Activated naive CD8-positive, alpha-beta T cell treated with anti-CD3 and anti-CD28 coated beads, Interleukin-2, amount 50 U/mL, for 16 hours (primary cell): ENCODE measurements at places on chromosomes 13 and 19.

- no peak for DNase-seq
Measured at GRCh38 chr13:109196948-109197347, 567.5 kb downstream of the MYO16 start.

DNA sequence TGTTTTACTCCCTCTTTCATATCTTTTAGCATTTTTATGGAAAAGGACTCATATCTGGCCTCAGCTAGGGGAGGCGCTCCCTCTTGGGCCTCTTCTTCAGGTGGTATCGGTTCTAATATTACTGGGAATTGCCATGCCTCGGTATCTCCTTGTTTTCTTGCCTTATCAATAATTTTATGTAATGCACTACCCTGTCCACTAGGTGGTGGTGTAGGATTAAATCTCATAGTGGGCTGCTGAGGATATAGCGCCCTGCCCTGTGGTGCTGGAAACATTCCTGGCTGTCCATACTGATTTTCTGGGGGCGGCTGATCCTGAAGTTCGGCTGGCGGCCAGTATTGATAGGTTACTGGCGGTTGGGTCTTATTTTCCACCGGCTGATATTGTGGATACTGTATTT is 35.8 kb downstream of the ZNF420 start:
- no peak for DNase-seq

DNA sequence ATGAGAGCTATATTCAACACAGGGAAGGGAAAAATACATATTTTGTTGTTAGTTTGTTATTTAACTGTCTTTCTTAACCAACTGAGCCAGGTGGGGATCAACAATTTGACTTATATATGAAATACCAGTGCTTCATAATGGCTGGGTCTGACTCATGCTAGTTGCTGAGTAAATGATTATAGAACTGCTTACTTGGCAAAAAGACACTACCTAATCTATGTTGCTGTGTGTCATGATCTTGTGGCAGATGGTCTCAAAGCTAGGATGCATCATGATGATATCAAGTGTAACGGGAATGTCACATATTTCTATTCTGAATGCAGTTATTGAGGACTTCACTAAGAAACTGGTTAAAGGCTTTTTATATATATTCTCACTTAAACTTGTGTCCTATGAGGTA is 727.4 kb upstream of the SLITRK1 start:
- no peak for DNase-seq

DNA sequence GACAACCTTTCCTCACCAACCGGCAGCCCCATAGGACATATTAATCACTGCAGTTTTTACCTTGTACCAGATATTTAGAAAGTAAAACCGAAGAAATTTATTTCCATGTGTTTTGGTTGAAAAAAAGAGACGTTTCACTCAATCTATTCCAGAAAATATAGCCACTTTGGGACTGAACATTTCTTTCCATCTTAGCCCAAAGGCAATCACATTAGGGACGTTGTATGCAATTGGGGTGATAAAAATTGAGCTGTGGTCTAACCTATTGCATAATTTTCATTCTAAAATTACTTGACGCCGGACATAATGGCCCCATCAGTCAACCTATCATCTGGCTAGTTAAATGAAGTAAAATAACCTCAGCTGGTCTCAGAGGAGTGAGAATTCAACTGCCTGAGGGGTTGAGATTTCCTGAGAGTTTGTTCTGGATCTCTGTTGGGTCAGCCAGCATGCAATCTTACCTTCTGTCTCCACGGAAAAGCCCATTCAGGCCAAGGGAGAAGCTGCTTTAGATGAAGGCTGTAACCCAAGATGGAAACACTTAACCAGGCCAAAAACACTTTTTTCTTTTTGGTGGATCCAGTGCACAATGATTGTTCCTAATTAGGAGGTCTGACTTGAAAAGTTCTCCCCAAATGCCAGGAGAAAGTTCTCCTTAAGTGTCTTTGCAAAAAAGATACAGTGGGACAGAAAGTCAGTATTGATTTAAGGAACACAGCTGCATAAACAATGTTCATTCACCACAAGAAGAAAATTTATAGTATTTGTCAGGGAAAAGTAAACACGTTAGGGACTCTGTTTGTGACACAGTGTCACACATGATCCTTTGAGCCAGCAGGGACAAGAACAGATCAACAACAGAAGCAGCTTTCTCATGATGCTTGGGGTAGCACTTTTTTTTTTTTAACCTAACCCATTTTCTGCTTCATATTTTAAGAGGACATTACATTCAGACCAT is 34.1 kb downstream of the DLEU7 start:
- DNase-seq, result no peak

DNA sequence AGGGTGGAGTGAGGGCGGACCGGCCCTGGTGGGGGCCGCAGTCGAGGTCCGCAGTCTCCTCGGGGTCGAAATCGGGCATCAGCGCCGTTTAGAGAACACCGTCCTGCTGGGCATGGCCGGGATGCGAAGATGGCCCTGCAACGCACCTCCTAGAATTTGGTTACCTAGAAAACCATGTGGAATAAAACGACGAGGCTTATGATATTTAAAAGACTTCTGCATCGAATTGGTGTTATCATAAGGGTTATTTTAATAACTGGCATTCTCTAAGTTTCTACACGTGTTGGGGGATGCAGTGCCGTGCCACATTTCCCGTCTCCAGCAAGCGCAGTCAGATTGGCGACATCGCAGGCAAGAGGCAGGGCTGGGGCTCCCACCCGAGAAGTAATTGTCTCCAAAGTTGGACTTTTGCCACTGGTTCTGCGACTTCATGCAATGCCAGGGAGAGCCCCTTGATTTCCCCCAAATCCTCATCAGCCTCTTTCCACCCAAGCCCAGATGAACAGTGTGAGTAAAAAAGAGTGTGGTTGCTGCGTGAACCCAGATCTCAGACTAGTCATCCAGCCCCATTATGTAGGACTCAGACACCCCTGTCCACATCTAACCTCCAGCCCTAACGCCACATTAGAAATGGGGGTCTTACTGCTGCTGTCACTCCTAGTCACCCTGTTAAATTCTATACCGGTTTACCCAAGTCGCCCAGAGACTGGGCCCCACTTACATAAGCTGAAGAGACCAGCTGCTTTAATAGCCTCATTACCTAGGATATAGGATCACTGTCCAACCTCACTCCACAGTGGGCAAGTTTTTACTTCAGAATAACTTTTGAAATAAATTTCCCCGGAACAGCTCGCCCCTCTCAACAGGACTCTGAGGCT is 571 bp upstream of the DHRS12 start:
- no peak for DNase-seq

DNA sequence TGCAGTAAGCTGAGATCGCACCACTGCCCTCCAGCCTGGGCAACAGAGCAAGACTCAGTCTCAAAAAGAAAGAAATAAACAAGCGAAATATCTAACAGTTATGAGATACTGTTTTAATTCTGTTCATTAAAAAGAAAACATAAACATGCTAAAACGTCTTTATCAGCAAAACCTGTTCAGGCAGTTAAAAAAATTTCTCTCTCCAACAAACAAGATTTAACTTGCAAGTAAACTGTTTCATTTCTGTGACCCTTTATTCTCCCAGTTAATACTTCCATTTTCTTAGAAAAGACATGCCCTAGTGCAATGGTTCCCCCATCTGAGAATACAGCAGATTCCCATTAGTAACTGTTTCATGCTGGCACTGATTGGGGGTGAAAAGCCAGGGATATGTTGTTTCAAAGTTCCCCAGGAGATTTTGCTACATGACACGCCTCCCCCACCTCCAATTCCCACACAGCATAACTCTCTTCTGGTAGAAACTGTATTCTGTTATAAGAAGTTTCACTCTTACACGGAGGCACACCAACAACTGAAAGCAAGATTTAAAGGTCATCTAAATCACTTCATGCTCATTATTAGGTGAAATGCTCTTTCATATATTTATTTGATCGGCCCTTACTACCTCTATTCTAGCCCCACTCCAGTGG is 24.4 kb downstream of the ELF1 start:
- DNase-seq, result no peak

DNA sequence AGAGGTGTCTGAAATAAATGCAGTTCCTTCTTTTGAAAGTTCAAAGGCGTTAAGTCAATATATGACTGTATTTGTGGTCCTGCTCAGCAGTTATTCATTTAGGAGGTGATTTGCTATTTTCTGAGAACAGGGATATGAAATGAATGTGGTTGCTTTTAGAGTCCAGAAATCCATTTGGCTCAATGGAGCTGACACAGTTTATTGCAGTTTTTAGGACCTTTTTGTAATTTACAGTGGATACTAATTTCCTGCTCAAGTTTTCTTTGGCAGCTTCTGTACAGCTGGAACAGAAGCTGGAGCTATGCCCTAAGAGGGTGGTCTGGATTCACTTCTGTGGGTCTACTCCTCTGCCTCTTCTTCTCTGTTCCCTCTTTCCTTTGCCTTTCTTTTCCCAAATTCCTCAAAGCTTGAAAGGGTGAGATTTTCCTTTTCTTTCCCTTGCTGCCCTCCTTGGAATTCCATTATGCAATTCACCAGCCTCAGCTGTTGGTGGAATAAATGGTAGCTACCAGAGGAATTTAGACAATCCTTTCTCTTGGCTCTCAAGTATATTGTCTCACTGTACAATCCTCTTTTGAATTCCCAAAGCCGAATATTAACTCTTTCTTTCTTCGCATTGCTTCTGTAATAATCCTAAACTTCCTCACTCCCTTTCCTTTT is 39.9 kb downstream of the ITGBL1 start:
- no peak for DNase-seq

DNA sequence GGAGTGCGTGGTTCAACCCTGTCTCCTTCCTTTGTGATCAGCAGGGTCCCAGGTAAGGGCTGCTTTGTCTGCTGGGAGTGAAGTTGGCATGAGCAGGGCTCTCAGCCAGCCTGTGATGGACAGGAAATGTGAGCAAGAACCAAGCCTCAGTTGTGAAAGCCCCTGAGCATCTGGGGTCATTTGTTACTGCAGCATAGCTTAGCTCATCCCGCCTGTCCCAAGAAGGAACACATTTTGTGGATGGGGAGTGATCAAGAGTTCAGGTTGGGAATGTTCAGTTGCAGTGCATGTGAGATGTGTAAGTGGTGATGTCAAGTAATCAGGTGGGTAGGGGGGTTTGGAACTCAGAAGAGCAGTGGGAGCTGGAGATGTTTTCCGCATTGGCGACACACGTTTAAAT is 152.4 kb downstream of the DPF1 start:
- no peak for DNase-seq

DNA sequence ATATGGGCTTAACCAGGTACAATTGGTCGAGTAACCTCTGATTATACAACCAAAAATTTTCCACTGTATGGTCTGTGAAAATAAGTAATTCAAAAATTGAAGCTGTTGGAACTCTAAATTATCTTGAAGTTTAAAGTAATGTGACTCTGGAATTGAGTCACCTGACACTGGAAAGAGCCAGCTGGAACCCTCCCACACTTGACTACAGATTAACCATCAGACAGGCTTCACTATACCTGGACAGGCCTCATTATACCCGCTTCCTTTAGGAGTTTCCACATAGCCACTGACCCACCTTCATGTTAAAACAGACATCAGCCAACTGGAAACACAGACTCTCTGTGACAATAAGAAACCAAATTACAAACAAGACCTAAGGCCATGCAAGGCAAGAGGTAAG is 1.3 kb downstream of the ZNF433 start:
- no peak for DNase-seq

- no peak for DNase-seq
Measured at GRCh38 chr19:13120031-13120430, 2.0 kb downstream of the NACC1 start.

DNA sequence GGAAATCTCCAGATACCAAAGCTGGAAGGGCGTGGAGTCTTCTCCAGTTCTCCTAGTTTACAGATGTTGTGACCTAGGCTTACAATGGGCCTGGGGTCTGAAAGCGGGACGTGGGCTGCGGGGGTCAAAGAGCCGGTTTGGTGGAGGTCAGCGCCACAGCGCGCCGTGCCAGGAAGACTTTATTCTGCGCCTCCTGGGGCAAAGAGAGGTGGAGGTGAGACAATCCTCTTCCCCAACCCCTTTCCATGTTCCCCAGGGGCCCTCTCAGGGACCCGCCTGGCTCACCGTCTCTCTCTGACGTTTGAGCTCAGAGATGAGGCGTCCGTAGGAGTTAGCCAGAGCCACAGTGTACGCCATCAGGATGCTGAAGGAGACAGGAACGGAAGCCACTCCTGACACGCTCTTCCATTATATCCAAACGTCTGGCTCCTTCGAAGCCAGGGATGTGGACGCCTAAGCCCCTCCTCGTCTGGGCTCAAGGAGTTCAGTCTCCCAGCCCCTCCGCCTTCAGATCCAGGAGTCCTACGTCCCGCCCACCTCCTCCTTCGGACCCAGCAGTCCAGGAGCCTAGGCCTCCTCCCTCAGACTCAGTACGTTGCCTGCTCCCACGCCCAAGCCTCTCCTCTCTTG is 776 bp upstream of the LENG1 start:
- DNase-seq, result no peak

DNA sequence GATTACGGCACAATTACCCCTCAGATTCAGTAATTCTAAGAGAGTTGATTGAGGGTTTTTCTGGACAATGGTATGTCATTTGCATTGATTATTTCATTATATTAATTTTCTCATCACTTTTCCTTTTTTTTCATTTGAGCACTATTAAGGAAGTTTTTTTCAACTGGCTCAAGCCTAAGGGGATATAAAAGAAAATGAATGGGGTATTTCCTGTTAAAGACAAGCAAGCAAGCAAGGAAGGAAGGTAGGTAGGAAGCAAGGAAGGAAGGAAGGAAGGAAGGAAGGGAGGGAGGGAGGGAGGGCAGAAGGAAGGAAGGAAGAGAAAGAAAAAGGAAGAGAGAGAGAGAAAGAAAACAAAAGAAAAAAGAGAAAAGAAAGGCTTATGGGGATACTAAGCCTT is 620.3 kb downstream of the DIAPH3 start:
- DNase-seq, result no peak

- no peak for DNase-seq
Measured at GRCh38 chr19:45824041-45824471, 8.9 kb upstream of the RSPH6A start.

- peak; percentile 76 for DNase-seq
Measured at GRCh38 chr13:76980075-76980718, 11.7 kb upstream of the CLN5 start.

GRCh38 chr13:24097667-24098066 is 62.9 kb upstream of the SPATA13 start:
- DNase-seq, result no peak

GRCh38 chr13:111864566-111864965 is 202.4 kb upstream of the SOX1 start:
- DNase-seq, result no peak
